ENCODE measurements at places on chromosomes 13 and 19.

GRCh38 chr19:13056052-13056660, 46.5 kb downstream of the LYL1 start:
- no peak for DNase-seq

- no peak for DNase-seq
Measured at GRCh38 chr13:107387525-107387924, 819.6 kb upstream of the ARGLU1 start.

DNA sequence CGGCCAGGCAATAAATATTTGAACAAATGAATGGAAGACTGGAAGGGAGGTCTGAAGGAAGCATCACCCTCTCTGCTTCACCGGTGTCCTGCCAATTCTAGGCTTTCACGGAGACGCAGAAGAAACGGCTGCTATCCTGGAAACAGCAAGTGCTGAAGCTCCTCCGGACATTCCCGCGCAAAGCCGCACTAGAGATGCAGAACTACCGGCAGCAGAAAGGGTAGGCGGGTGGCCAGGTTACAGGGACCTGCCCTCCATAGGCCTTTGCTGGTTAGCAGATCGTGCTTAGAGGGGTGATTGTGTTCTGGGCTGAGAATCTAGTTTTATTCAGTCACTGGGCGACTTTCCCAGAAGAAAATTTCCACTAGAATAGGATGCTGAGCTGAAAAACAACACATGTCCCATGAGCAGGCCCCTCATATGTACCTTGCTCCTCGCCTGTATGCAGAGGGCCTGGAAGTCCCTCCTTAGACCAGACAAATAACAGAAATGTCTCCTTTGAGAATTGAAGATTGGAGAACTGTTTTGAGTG, 11.0 kb downstream of the PAF1 start:
- no peak for DNase-seq

DNA sequence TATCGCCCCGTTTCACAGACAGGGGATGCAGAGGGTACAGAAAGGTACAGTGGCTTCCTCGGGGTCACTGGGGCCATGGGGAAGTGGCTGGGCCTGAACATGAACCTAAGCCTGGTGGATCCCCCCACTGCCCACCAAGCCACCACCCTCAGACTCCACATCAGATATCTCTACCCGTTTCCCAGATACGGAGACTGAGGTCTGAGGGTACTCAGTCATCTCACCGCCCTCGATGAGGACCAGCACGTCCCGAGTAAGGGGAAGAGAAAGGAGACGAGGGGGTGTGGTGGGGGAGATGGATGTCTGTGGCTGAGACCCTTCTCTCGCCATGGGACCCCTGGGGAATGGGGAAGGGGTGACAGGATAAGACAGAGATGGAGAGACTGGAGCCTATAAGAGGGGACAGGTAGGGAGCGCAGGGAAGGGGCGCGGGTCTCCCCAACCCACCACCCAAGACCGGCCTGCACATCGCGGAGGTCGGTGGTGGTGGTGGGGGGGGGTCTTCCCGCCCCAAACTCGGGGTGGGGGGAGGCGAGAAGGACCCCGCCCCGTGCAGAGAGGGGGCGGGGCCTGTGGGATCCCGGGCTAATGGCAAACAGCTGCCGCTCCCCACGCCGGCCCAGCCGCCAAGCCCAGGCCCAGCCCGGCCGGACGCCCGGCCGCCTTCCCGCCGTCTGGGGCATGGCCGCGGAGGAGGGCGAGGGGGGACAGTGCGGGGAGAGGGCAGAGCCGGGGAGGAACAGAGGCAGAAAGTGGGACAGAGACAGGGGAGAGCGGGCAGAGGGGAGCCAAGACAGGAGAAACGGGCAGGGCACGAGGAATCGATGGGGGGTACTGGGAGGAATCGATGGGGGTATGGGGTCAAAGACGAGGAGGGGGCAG, 698 bp downstream of the KANK2 start:
- DNase-seq, result no peak

DNA sequence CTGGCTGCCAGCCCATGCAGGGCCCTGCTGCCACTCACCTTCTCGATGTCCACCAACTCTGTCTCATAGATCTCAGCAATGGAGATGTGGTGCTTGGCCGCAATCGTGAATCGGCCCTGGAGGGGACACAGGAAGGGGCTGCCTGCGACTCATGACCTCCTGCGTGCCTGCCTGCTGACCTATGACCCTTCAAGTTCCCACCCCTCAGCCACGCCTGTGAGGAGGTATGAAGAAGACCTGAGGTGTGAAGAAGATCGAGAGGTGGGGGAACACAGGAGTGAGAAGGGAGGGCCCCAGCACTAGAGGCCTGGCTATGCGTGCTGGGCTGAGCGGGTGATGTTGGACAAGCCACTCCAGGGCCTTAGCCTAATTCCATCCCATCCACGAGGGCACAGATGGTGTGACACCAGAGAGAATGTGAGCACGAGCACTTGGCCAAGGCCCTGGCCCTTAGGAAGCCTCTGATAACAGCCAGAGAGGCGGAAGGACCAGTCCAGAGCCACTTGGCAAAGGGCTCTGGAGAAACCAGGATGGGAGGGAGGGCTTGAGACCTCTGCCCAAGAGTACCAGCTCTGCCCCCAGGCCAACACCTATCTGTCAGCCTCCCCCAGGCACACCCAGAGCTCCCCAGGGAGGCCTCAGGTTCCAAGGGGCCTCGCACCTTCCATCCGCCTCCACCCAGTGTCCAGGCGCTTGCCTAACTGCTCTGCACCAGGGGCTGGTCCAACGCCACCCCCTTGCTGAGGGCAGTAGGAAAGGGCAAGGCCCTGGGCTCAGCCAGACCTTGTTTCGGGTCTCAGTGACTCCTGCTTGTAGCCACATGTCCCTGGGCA, 9.6 kb upstream of the KPTN start:
- DNase-seq, result no peak

- DNase-seq, result no peak
Measured at GRCh38 chr13:49256841-49257240, 9.1 kb downstream of the CDADC1 start.

- no peak for DNase-seq
Measured at GRCh38 chr13:38473305-38473704, 123.7 kb downstream of the UFM1 start.

GRCh38 chr13:95920485-95920884, 132.7 kb downstream of the UGGT2 start:
- DNase-seq, result no peak

GRCh38 chr13:65650321-65650720, 1579.8 kb downstream of the PCDH9 start:
- no peak for DNase-seq

GRCh38 chr13:60120617-60121336, 43.0 kb downstream of the DIAPH3 start:
- no peak for DNase-seq

DNA sequence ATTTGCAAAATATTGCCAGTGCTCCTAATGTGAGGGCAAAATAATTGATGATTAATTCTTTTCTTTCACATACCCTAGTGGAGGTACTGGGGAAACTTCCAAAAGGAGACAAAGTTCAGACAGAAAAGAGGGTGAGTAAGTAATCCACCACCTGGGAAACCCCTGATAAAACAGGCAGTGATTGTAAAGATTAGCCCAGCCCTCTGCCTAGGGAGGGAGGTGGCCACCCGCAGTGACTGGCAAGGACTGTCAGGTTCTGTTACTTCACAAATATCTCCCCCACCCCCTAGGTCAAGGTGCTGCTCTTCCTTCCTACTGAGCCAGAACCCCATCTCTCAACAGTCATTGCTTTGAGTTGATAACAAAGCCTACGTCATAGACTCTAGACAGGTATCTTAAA, 239.7 kb downstream of the DNAJC15 start:
- no peak for DNase-seq

GRCh38 chr19:36771261-36772231, 1.1 kb downstream of the ZNF850 start:
- DNase-seq, result peak; percentile 74

DNA sequence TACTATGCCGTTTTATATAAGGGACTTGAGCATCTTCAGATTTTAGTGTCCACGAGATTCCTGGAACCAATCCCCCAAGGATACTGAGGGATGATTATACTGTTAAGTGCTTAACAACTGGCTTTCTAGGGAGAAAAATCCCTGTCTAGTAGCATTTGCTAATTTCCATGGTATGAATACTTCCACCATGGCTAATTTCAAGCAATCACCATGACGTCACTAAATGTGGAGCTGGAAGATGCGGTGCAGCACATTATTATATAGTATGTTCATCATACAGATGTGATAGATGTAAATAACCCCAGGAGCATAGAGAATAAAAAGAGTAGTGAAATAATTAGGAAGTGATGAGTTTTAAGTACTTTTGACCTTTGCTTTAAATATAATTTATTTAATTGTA, 72.7 kb downstream of the SIAH3 start:
- DNase-seq, result no peak

DNA sequence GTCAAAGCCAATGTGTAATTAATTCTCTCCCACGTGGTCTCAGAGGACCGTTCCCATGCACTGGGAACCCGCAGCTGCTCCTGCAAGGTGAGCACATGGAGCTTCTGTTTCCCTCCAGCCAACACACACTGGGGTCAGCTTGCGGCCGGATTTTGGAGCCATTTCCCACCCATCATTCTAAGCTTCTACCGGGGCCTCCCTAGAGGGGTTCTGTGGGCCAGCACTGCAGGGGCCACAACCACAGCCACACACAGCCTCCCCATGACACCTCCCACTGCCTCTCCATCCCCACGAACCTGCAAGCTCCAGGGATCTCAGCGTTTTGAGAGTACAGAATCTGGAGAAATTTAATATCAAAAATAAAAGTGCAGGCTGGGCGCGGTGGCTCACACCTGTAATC, 120.7 kb upstream of the SOX1 start:
- no peak for DNase-seq

DNA sequence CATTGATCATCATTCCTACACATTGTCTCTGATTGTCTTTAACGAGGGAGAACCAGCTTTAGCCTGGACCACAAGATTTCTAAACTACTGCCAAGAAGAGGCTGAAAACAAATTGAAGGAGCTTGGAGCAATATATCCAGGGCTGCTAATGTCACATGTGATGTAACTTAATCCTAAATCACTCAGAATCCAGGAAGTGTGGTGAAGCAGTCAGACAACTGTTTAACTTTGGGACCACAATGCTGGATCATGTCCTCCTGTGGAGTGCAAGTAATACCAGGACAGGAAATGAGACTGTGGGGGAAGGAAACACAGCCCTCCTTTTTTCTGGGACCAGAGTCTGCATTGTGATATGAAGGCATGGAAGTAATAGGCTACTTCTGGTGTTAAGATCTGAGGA, 430.2 kb downstream of the KCTD12 start:
- peak; percentile 84 for DNase-seq

- no peak for DNase-seq
Measured at GRCh38 chr19:16825312-16826052, 3.7 kb upstream of the SIN3B start.

DNA sequence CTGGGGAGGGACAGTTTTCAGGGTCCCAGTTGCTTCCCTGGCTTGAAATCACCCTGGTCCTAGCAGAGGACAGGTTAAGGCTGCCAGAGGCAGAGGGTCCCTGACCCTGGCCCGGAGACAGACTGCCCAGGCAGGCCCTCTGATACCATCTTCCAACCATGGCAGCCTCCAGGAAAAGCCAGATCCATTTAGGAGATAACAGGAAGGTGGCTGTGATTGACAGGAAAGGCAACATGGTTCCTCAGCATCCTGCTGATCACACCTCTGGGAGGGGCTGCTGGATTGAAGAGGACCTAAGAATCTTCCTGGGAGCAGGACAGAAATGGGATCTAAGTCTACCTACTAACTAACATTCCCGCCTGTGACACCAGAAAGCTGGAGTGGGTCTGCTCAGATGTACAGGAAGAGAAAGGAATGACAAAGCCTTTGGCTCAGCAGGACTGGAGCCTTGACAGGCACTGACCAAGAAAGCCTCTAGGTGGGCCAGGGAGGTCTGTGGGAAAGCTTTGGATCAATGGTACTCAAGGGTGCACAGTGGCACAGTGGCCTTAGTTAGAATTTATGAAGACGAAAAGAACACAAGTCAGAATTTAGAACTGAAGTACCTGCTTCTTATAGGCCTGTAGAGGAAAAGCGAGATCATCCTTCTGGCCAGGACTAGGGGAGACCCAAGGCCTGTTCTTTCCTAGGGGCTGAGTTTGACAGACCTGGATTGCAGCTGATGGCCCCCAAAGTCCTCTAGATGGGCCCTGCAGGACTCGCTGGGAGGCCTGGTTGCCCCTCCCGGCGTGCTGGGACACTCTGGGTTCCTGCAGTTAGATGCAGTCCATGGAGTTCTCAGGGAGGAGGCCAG, 2.3 kb upstream of the PRKACA start:
- DNase-seq, result no peak

- DNase-seq, result no peak
Measured at GRCh38 chr13:98253526-98253925, 76.5 kb upstream of the RNF113B start.

- peak; percentile 84 for DNase-seq
Measured at GRCh38 chr19:40143612-40144011, 47.6 kb upstream of the MAP3K10 start.

GRCh38 chr13:73984201-73984600, 150.0 kb downstream of the KLF12 start:
- DNase-seq, result no peak

DNA sequence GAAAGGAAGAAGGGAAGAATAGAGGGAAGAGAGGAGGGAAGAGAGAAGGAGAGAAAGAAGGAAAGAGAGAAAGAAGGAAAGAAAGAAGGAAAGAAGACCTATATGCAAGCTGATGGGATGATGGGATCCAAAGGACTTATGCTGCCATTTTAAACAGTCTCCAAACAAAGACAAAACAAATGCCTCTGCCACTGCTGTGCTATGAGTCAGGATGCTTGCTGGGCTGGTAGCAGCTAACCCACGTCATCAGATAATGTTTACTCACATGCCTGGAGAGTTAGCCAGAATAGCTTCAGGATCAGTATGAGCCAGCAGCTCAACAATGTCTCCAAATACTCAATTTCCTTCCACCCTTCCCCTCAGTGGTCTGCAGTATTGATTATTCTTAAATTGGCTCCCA, 12.0 kb upstream of the ZNF274 start:
- DNase-seq, result no peak

- no peak for DNase-seq
Measured at GRCh38 chr19:806815-807421, 9.7 kb downstream of the PTBP1 start.
